ENCODE measurements at places on chromosomes 2 and 18. TPM values are rescaled to one million over a fixed set of nuclear protein-coding genes. Genes with fewer than 3 reads are reported as not detected.

The TNFRSF11A gene
- total RNA-seq = 10.2 TPM

The MC5R gene
- total RNA-seq = not detected

The GPR155 gene
- 4.5 TPM for total RNA-seq

The SH3BP4 gene
- total RNA-seq = 134 TPM

DNA sequence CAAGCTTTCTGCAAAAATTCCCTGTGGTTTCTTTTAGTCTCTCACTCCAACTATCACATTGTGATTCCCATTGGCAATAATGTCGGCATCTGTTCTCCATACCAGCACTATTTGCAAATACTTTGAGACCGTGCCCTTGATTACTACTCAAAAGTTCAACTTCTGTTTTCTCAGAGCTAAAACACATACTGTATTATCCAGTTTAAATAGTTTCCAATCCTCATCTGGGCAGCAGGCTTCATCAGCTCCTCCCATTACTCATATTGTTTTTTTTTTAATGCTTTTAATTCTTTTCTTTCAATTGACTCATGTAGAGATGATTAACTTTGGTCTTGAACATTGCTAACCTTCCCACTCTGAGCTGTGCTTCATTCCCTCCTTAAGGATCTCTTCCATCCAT is 135.8 kb downstream of the METTL8 start:
- DNase-seq = no peak
- no peaks in the 10 kb centered on the region for H3K27me3 ChIP-seq
- no peak overlapping the region for H3K27ac ChIP-seq
- H3K4me1 ChIP-seq = no peaks in the 10 kb centered on the region
- H3K4me3 ChIP-seq = no peak overlapping the region

- H3K27ac ChIP-seq = no peak overlapping the region
- no peaks in the 10 kb centered on the region for H3K27me3 ChIP-seq
- H3K36me3 ChIP-seq = no peaks in the 10 kb centered on the region
- no peak for DNase-seq
Measured at GRCh38 chr2:191048073-191048472, 34.1 kb upstream of the STAT1 start.

DNA sequence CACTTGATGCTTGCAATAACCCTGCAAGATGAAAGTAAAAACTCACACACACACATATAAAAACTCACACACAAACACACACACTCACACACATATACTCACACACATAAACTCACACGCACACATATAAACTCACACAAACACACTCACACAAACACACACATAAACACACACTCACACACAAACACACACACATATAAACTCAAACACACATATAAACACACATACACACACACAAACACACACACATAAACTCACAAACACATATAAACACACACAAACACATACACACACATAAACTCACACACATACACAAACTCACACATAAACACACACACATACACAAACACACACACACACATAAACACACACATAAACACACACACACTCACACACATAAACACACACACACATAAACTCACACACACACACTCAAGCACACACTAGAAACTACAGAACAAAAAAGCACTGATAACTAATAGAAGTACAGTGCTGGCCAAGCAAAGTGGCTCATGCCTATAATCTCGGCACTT is 117.7 kb upstream of the TEKT4 start:
- no peaks in the 10 kb centered on the region for H3K4me1 ChIP-seq
- no peaks in the 10 kb centered on the region for H3K36me3 ChIP-seq
- DNase-seq = no peak
- no peak overlapping the region for H3K4me3 ChIP-seq

- no peak overlapping the region for H3K4me3 ChIP-seq
- no peaks in the 10 kb centered on the region for H3K4me1 ChIP-seq
- H3K36me3 ChIP-seq = no peaks in the 10 kb centered on the region
- H3K27ac ChIP-seq = no peak overlapping the region
- no peaks in the 10 kb centered on the region for H3K27me3 ChIP-seq
Measured at GRCh38 chr2:100846716-100847115, 26.8 kb downstream of the NPAS2 start.
